Activated naive CD4-positive, alpha-beta T cell treated with anti-CD3 and anti-CD28 coated beads, Interleukin-2, amount 10 ng/mL, durations not matched to agents 7 days and 5 days (primary cell): ENCODE measurements at places on chromosomes 4 and X.

- no peak for DNase-seq
- H3K4me3 ChIP-seq, result no peak overlapping the region
- no peak overlapping the region for H3K27ac ChIP-seq
- H3K36me3 ChIP-seq, result no peaks in the 10 kb centered on the region
- no peaks in the 10 kb centered on the region for H3K4me1 ChIP-seq
Observed at GRCh38 chr4:168524006-168524405, 27.2 kb downstream of the PALLD start.

DNA sequence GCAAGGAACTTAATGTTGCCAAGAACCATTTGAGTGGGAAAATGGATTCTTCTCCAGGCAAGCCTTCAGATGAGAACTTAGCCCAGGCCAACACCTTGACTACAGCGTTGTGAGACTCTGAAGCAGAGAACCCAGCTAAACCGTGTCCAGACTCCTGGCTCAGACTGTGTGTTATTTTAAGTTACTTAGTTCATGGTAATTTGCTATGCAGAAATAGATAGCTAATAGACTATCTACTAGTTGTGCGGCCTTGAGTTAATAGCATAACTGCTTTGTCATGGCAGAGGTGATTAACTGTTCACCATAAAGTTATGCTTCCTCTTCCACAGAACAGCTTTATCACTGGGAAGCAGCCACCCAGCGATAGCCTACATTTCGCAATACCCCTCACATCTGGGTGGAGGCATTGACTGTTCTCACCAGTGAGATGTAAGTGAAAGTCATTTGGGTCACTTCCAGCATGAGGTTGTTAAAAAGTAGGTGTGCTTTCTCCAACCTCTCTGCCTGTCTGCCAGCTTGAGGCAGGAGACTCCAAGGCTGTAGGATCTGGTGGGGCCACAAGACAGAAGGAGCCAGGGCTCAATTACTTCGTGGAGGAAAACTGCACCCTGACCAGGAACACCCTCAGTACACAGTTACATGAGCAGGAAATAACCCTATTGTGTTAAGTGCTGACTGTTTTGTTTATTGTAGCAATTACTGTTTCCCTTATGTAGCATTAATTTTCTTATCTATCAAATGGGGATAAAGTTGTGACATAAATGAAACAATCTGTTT lies 94.2 kb downstream of the GPAT3 start:
- H3K4me3 ChIP-seq, result no peak overlapping the region
- no peaks in the 10 kb centered on the region for H3K4me1 ChIP-seq
- no peaks in the 10 kb centered on the region for H3K36me3 ChIP-seq
- no peak for DNase-seq
- H3K27me3 ChIP-seq, result peaks cover 18% of the 10 kb centered on the region
- H3K27ac ChIP-seq, result no peak overlapping the region

DNA sequence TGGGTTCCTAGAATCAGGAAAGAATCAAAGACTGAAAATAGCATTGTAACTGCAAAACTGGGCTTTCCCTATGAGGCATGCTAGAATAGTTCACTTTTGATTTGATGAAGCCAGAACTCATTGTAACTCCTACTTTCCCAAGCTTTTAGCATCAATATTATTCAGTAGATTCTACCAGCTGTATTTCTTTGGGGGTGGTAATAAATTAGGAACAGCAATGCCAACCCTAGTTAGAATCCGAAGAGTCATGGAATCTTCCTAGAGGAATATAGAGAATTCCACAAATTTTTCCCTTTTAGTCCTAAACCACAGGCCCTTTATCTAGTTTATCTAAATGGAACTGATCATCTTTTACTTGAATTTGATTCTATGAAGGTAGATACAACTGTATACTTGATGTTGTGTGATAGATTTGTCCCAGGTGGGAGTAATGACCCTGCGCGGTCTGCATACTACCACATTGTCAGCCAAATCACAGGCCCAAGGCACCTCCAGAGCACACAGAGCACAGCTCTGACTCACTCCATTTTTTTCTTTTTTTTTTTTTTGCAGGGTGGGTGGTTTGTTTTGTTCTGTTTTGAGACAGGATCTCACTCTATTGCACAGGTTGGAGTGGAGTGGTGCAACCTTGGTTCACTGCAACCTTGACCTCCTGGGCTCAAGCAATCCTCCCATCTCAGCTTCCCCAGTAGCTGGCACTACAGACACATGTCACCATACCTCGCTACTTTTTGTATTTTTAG lies 66.6 kb downstream of the EDNRA start:
- H3K27me3 ChIP-seq, result peaks cover 4% of the 10 kb centered on the region
- no peak overlapping the region for H3K27ac ChIP-seq
- peaks cover 2% of the 10 kb centered on the region for H3K4me1 ChIP-seq

DNA sequence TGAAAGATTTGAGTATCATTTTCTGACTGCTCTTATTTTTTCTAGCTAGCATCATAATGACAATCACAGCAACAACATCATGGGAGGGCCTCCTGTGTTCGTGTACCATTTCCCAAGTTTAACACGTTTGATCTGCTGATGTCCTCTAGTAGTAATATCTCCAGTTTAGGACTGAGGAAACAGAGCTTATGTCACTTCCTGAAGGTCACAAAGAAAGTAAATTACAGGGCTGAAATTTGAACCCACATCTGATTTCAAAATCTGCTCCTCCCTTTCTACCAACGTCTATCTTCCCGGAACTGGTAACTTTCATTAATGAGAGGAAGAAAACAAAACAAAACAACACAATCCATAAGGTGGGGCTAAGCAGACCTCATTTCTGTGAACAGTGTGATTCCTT lies 302.7 kb downstream of the PACRGL start:
- no peak for DNase-seq
- no peaks in the 10 kb centered on the region for H3K36me3 ChIP-seq
- no peak overlapping the region for H3K4me3 ChIP-seq
